ENCODE measurements at places on chromosomes 4 and X. TPM values are rescaled to one million over a fixed set of nuclear protein-coding genes. Genes with fewer than 3 reads are reported as not detected.

DNA sequence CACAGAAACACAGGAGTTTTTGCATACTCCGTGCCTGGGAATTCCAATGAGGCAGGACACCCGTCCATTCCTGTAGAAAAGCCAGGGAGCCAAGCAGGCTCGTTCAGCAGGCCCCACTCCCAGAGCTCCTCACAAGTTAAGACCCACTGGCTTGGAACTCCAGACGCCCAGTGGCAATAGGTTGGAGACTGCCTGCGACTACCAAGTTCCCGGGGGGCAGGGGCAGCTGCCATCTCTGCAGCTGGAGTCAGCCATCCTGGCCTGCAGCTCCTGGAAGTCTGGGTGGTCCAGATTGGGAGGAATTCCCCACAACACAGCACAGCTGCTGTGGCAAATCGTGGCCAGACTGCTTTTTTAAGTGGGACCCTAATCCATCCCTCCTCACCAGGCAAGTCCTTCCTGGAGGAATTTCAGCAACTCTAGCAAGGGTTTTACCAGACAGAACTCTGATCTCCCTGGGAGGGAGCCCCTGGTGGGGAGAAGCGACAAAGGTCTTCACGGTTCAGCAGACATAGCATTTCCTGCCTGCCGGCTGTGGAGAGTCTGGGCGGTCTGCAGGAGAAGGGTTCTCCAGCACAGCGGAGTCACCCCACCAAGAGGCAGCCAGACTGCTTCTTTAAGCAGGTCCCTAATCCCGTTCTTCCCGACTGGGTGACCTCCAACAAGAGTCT is 231.9 kb downstream of the STPG2 start:
- no peak for DNase-seq
- no peaks in the 10 kb centered on the region for H3K27me3 ChIP-seq
- no peaks in the 10 kb centered on the region for H3K36me3 ChIP-seq
- no peak overlapping the region for H3K4me3 ChIP-seq

DNA sequence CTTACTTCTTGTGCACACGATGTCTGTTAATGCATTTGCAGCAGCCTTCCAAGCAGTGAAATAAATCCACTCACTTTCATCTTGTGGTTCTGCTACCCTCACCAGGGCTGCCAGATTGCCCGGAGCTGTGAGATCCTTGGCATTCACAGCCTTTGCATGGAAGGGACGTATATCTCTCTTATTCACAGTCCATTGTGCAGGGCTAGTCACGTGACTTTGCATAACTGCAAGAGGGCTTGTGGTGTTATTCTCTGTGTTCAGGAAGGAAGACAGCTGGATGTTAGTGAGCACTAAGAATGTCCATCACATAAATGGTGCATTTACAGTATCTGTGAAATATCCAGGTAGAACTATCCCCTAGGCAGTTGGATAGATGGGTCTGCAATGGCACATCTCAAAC is 96.5 kb upstream of the BEND4 start:
- no peak overlapping the region for H3K4me3 ChIP-seq
- no peaks in the 10 kb centered on the region for H3K4me1 ChIP-seq
- DNase-seq = no peak
- no peak overlapping the region for H3K27ac ChIP-seq

- no peaks in the 10 kb centered on the region for H3K4me1 ChIP-seq
- no peak for DNase-seq
- no peaks in the 10 kb centered on the region for H3K36me3 ChIP-seq
- H3K27me3 ChIP-seq = no peaks in the 10 kb centered on the region
- no peak overlapping the region for H3K4me3 ChIP-seq
- no peak overlapping the region for H3K27ac ChIP-seq
These were observed 942.3 kb upstream of the SLIT2 start for GRCh38 chr4:19309378-19309777.

DNA sequence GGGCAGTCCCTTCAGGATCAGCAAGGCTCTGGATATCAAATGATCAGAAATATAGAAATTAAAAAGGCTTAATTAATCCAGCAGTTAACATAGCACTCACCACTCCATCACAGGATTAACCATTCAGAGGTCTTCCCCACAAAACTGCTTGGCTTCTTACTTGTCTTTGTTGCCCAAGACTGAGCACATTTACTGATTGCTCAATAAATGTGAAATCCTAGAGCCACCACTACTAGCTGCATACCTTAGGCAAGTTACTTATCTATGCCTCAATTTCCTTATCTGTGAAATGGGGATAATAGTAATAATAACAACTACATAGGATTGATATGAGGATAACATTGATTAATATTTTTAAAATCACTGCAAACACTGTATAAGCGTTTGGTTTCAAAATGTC is 124.2 kb downstream of the ARHGAP6 start:
- H3K36me3 ChIP-seq = no peaks in the 10 kb centered on the region
- no peak for DNase-seq
- peak overlapping the region; percentile 16 for H3K27ac ChIP-seq

DNA sequence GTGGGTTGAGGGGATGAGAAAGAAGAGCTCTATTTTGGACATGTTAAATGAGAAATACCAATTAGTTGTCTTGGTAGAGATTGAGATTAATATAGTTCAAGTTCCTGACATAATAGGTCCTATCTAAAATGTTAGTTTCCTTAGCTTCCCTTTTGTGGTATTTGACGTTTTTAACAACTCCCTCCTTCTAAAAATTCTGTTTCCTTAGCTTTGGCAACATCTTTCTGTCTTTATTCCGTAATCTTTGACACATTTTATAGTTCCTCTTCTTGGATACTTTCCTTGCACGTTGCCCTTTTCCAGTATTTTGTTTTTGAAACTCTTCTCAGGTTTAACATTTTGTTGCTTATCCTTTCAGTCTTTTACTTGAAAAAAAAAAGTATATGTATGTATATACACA is 36.9 kb downstream of the LAMTOR3 start:
- no peaks in the 10 kb centered on the region for H3K27me3 ChIP-seq
- H3K27ac ChIP-seq = no peak overlapping the region
- no peak overlapping the region for H3K4me3 ChIP-seq
- no peak for DNase-seq
- H3K4me1 ChIP-seq = peaks cover 13% of the 10 kb centered on the region
- no peaks in the 10 kb centered on the region for H3K36me3 ChIP-seq

GRCh38 chr4:7124689-7125442 is 57.0 kb upstream of the GRPEL1 start:
- no peaks in the 10 kb centered on the region for H3K36me3 ChIP-seq
- no peak overlapping the region for H3K4me3 ChIP-seq
- no peaks in the 10 kb centered on the region for H3K27me3 ChIP-seq
- H3K4me1 ChIP-seq = peaks cover 12% of the 10 kb centered on the region
- H3K27ac ChIP-seq = peak overlapping the region; percentile 37

GRCh38 chrX:9876201-9876600 is 90.0 kb downstream of the SHROOM2 start:
- H3K4me3 ChIP-seq = no peak overlapping the region
- no peaks in the 10 kb centered on the region for H3K27me3 ChIP-seq
- DNase-seq = no peak
- H3K36me3 ChIP-seq = no peaks in the 10 kb centered on the region

- no peaks in the 10 kb centered on the region for H3K36me3 ChIP-seq
- H3K4me3 ChIP-seq = peak overlapping the region; percentile 47
- peak overlapping the region; percentile 81 for H3K27ac ChIP-seq
- no peak for DNase-seq
- H3K27me3 ChIP-seq = peaks cover 66% of the 10 kb centered on the region
These were observed 2.4 kb downstream of the PCDH7 start for GRCh38 chr4:30722359-30723200.

DNA sequence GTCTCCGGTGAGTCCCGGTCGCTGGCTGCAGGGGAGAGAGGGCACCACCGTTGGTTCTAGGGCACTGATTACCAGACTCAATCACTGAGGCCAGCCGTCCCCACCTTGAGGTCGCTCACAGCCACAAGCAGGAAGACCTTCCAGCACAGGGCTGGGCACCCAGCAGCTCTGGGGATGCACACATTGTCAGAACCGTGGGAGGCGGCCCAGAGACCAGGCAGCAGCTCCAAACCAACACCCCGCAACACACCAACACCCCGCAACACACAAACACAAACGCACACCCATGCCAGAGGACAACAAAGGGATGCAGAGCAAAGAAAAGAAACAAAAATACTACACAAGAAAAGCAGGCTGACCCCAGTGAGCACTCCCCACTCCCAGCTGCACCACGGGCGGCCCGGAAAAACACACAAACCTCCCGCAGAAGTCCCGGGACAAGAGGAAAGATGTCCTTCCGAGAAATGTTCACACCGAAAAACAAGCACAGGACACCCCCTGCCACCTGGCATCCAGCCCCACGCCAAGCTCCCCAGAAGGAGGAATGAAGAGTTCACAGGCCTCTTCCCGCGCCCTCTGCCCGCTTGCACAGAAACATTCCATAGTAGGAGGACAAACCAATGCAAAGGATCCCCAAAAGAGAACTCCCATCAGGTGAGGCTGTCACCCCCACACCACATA is 3.2 kb downstream of the HMX1 start:
- H3K36me3 ChIP-seq = no peaks in the 10 kb centered on the region
- no peak overlapping the region for H3K4me3 ChIP-seq
- H3K27me3 ChIP-seq = peaks cover 97% of the 10 kb centered on the region
- H3K27ac ChIP-seq = no peak overlapping the region
- H3K4me1 ChIP-seq = peaks cover 5% of the 10 kb centered on the region

DNA sequence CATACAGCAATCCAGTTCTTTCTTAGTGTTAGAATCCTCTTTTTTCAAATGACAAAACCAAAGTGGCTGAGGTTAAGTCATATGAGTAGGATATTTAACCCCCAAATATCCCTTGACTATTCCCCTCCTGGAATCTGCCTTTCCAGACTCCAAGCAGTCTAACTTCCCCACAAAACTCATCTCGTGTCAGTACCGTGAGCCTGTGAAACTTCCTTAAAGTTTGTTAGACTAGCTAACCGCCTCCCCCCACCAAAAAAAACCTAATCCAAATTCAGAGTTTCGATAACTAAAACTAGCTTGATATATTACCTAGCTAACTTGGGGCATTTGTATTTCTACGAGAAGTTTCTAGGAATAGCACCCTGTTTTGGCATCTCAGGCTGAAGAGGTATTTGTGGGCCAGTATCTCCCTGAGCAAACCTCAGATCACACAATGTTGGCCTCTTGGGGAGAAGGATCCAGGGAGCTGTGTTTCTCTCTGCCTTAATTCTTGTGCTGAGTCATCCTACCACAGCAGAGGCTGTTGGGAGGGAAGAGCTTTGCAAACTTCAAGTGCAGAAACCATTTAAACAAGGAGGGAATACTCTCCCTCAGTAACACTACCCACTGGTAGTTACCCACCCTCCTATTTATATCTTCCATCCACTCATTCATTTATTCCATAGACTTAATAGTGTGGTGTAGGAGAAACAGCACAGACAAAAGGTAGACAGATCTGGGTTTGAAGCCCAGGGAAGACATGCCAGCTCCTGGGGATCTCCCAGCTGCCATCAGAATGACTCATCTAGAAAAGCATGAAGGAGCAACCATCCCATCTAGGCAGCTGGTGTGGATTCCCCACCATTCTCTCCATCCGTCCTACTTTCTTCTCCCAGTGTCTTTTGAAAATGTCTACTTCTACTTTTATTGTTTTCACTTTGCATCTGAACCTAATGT is 39.3 kb upstream of the TXK start:
- H3K4me1 ChIP-seq = peaks cover 6% of the 10 kb centered on the region
- no peaks in the 10 kb centered on the region for H3K36me3 ChIP-seq
- no peak overlapping the region for H3K4me3 ChIP-seq

GRCh38 chrX:130057209-130057608 is 53.1 kb downstream of the ELF4 start:
- H3K4me1 ChIP-seq = peaks cover 11% of the 10 kb centered on the region
- DNase-seq = no peak
- no peak overlapping the region for H3K27ac ChIP-seq
- H3K4me3 ChIP-seq = no peak overlapping the region

GRCh38 chrX:63282828-63283227 is 68.3 kb downstream of the SPIN4 start:
- H3K4me3 ChIP-seq = no peak overlapping the region
- no peak overlapping the region for H3K27ac ChIP-seq
- no peak for DNase-seq

GRCh38 chrX:123138473-123138872 is 45.6 kb upstream of the GRIA3 start:
- no peaks in the 10 kb centered on the region for H3K36me3 ChIP-seq
- DNase-seq = no peak
- no peaks in the 10 kb centered on the region for H3K27me3 ChIP-seq
- H3K27ac ChIP-seq = no peak overlapping the region
- no peaks in the 10 kb centered on the region for H3K4me1 ChIP-seq
- no peak overlapping the region for H3K4me3 ChIP-seq

DNA sequence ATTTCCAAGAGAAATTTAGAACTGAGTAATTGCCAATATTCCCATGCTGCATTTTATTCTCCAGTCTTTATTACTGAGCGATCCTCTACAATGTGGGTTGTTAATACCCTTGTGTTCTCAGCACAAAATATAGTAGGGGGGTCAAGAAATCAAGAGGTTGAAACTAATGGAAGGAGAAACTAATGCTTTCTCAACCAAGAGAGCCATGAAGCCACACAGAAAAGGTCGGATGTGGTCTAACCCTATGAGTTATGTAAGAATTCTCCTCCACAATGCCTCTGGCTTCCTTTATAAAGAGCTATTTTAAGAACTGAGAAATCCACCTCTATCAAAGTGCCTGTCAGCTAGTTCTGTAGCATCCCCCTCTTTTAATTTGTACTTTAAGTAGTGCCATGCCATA is 268.5 kb downstream of the CHIC1 start:
- H3K4me3 ChIP-seq = no peak overlapping the region
- H3K27me3 ChIP-seq = no peaks in the 10 kb centered on the region
- no peak overlapping the region for H3K27ac ChIP-seq
- H3K36me3 ChIP-seq = peaks cover 5% of the 10 kb centered on the region

- peak overlapping the region; percentile 96 for H3K27ac ChIP-seq
- peaks cover 3% of the 10 kb centered on the region for H3K4me1 ChIP-seq
- no peak for DNase-seq
- H3K4me3 ChIP-seq = peak overlapping the region; percentile 49
- H3K36me3 ChIP-seq = no peaks in the 10 kb centered on the region
These were observed 601 bp upstream of the TCEANC start for GRCh38 chrX:13652287-13652793.

DNA sequence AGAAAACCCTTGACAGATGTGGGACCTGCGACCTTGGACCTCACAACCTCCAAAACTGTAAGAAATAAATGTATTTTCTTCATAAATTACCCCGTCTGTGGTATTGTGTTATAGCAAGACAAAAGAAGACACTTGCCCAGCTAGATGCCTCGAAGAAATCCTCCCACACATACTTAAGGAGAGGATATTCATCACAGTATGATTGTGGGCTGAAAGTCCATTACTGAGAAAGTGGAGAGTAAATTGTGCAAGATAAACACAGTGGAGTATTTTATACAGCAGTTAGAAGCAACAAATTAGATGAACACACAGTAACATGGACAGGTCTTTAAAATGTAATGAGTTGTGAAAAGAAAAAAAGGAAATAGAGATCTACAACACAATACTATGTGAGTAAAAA is 25.8 kb upstream of the PLA2G12A start:
- no peaks in the 10 kb centered on the region for H3K36me3 ChIP-seq
- no peak overlapping the region for H3K27ac ChIP-seq
- no peaks in the 10 kb centered on the region for H3K27me3 ChIP-seq
- no peak for DNase-seq
- no peaks in the 10 kb centered on the region for H3K4me1 ChIP-seq

The STIM2 gene
- total RNA-seq = 17.3 TPM

The SETD7 gene
- 19.7 TPM for total RNA-seq

The C1QTNF7 gene
- total RNA-seq = 3.7 TPM

The CLCN4 gene
- not detected for total RNA-seq

The FAM47E gene
- 0.20 TPM for total RNA-seq

The ZNF185 gene
- 4.1 TPM for total RNA-seq

The MND1 gene
- total RNA-seq = not detected

The TMEM271 gene
- total RNA-seq = not detected

The CXXC4 gene
- 1.7 TPM for total RNA-seq

The EREG gene
- not detected for total RNA-seq

The TLR6 gene
- 5.9 TPM for total RNA-seq

The GPRASP2 gene
- total RNA-seq = 3.1 TPM

The MAGEB2 gene
- not detected for total RNA-seq

The ZNF41 gene
- total RNA-seq = 14.1 TPM
